Pulmonary artery endothelial cell (primary cell): ENCODE measurements at places on chromosomes 12 and 14. TPM values are rescaled to one million over a fixed set of nuclear protein-coding genes. Genes with fewer than 3 reads are reported as not detected.

DNA sequence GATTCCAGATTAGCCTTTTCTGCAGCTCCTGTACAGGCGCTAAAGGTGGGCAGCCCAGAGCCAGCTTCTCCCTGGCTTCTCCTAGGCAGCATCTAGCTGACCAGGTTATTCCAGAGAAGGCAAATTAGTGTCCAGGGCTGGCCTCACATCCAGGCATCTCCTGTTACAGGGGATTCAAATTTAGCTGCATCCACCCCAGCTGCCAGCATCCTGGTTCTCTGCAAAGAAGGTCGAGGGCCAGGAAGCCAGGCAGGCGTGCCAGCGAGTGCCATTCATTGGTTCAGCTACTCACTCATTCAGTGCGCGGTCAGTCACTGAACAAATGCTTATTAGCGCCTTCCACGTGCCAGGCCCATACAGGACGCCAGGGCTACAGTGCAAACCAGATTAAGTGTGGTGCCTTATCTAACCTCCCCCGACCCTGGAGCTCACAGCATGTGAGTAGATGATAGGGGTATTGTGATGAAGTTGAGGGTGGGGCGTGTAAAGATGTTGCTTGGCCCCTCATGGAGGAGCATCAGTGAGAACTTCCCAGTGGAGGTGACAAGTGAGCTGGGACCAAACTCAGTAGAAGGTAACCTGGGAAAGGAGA, 15.7 kb upstream of the FAM222A start:
- DNase-seq, result no peak

GRCh38 chr12:130280231-130280630, 57.5 kb upstream of the PIWIL1 start:
- DNase-seq, result no peak

GRCh38 chr12:66033151-66033550, 97.4 kb downstream of the LLPH start:
- no peak for DNase-seq

DNA sequence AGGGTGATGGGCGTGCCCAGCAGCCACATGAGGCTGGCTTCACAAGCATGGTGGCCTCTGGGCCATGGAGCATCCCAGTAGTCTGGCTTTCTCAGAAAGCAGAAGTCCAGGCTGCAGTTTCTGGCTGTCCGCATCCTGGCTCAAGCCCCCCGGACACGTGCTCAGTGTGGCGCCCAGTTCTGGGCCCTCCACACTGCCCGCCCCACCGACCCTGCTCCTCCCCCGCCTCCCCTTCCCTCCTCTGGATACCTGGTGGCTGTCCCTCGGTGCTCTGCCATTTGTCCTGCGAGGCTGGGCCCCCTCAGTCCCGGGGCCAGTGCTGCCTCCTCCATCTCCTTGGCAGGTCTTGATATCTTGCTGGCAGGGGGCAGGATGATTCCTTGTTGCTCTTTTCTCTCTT, 31.6 kb downstream of the LRCOL1 start:
- DNase-seq, result no peak

GRCh38 chr12:47296828-47297227, 217.1 kb upstream of the AMIGO2 start:
- DNase-seq, result no peak

The PTPRB gene
- total RNA-seq, result 98.7 and 173 TPM in 2 replicates

DNA sequence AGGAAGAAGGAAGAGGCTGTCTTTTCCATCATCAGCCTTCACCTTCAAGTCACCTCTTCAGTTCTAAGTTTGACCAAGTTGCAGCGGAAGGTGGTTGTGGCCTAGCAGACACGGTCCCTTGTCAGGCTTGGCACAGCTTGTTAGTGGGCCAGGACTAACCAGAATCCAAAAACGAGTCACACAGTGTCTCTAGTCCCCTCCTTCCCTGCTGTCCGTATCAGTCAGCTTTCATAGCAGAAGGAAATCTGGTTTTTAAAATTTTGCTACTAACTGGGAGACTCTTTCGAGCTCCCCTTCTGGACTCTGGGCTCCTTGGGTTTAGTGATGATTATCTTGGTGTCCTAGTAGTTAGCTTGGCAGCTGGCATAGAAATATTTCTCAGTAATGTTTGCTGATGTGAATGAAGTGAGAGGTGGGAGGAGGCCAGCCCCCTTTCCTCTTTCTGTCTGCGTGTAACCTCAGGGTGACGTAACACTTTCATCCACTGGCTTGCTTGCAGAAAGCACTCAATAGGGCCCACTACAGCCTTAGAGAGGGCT, 3.8 kb downstream of the ETV6 start:
- no peak for DNase-seq

GRCh38 chr12:82090165-82090564, 268.0 kb downstream of the CCDC59 start:
- DNase-seq, result no peak

The SIX1 gene
- 0.73 and 1.4 TPM in 2 replicates for total RNA-seq

GRCh38 chr14:74860899-74861733, 14.8 kb downstream of the PROX2 start:
- peak; percentile 41 for DNase-seq

DNA sequence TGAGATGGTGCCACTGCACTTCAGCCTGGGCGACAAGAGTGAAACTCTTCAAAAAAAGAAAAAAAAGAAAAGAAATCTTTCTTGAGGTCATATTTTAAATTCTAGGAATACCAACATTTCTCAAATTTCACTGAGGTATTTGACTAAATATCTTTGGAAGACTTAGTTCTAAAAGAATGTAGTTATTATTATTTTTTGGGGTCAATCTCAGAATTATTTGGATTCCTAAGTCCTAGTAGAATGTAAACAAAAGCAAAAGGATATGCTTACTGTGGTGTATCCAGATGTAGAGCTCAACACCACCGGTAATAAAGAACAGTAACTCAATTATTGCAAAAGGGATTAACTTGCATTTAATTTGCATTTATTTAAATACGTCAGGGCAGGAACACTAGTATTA, 25.0 kb downstream of the PRICKLE1 start:
- DNase-seq, result no peak

- no peak for DNase-seq
These were observed 2.4 kb downstream of the CEP83 start for GRCh38 chr12:94457311-94457710.

- no peak for DNase-seq
These were observed 713 bp upstream of the FBXL14 start for GRCh38 chr12:1595026-1595561.
